ENCODE measurements at places on chromosomes 4 and X.

DNA sequence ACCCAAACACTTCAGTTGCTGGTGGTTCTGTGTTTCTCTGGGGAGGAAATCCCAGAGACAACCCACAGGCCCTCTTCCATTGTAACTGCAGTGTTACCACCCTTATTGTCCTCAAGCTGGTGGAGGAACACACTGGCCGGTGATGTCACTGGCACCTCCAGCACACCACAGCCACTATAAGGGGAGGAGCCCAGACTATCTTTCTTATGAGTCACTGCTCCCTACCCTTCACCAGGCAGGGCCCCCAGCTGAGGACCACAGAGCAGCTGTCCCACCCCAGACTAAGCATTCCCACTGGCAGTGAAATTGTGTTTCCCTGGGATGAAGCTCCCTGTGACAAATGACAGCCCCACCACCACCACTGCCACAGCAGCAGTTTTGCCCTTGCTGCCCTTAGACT is 171.8 kb upstream of the FGF16 start:
- no peak for DNase-seq

DNA sequence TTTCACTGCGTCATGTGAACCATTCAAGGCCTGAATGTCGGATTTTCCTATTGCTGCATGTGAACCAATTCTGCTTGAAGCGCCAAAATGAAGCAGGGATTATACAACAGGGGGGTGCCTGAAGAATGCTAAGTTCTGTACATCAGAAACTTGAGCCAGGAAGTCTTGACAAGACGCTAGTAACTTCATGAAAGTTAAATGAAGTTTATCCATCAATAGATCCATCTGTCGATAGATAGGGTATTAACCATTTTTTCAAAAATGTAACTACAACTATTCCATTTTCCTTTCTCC is 590 bp upstream of the NAF1 start:
- no peak for DNase-seq

DNA sequence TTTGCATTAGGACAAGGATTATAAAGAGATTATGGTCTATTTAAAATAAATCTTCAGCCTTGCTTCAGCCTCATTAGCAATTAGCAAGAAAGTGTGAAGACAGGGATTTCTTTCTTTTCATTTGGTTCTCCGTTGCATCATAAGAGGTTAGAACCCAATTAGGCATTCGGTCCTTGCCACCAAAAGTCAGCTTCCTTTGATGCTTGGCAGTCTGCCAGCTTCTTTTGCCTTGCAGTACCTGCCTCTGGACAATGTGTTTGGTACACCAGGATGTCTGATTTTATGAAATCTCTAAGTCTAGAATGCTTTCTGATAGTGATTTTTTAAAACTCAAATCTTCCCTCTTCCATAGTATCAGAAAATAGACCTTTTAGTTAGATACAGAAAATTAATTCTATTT is 12.4 kb downstream of the SMIM20 start:
- no peak for DNase-seq

GRCh38 chr4:8162625-8163024 is 4.0 kb upstream of the ABLIM2 start:
- DNase-seq = no peak

DNA sequence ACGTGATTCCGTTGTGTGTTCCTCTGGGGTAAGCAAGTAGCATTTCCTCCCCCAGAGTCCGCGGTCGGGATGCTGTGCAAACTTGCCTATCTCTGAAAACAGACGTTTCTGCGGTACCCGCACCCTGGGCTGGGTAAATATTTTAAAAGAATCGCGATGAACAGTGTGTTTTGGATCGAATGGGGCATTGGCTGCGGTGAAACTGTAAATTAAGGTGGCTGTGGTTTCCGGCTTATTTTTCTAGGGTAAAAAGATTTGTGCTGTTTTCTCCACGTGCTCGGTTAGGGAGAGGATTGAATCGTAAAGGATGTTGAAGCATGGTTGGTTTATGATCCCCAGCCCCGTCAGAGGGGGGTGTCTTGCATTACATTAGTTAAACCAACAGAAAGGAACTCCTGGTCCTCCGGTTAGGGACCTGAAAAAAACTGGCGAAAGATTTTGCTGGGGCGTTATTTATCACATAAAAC is 1.2 kb downstream of the HHIP start:
- DNase-seq = no peak
